OCI-LY7 (cell line): ENCODE measurements at places on chromosomes 3 and 15.

DNA sequence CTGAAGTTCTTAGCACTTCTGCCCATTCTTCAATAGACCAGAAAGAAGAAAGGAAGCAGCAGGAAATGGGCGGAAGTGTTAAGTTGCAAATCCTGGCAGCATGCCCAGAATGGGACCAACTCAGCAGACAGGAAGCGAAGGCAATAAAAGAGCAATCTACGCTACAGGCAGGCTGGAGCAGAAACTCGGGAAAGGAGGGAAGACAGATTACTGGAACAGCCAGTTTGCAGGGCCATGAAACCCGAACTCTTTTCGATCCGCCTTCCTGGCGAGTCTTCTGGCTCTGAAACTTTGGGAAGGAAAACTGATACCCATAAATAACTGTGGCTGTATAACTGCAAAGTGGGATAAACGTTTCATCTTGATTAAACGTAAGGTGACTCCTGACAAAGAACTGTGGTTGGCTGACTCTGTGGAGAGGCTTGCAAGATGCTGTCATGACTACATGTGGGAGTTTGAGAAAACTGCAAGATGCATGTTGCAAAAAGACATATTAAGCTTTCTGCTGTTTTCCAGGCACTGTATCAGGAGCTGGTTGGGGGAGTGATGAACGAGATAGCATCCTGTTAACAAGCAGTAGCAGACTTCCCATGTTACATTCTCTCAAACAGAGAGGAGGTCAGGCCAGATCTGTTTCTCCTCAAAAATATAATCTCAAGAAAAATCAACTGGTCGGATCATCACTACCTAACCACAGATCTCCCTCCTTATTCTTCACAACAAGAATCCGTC lies 67.8 kb downstream of the FMN1 start:
- DNase-seq, result peak; percentile 10

GRCh38 chr15:77335298-77335697 lies 84.6 kb downstream of the PEAK1 start:
- no peak for DNase-seq

DNA sequence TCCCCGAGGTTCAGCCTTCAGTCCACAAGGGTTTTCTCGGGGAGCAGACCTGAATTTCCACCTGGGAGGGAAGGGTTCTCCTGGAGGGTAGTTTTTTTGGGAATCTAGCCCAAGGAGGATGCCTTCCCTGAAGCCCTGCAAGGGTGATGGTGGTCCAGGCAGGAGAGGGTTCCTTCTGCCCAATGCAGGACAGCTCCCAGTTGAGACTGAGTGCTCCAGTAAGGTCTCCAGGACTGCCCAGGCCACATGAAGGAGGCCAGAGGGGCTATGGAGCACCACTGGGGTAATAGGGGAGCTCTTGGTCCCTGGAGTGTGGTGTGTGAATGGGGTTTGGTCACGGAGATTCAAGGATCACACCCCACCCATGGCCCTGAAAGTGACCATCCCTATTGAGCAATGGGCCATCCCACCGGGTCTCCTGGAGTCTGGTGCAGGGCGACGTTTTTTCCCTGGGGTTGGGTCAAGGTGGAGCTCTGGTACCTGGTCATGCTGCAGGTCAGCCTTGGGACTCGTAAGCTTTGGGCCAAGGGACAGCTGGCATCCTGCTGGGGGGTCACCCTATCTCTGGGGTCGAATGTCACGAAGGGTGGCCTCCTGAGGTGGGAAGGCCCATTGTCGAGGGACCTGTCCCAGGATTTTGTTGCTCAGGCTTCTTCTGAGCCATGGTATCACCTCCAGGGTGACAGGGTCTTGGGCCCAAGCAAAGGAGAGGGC lies 196.5 kb downstream of the UBE3A start:
- DNase-seq, result no peak

- DNase-seq, result no peak
These were observed 63.3 kb downstream of the FLNB start for GRCh38 chr3:58071480-58071971.

- no peak for DNase-seq
These were observed 280.1 kb downstream of the NEK10 start for GRCh38 chr3:27089068-27089467.

DNA sequence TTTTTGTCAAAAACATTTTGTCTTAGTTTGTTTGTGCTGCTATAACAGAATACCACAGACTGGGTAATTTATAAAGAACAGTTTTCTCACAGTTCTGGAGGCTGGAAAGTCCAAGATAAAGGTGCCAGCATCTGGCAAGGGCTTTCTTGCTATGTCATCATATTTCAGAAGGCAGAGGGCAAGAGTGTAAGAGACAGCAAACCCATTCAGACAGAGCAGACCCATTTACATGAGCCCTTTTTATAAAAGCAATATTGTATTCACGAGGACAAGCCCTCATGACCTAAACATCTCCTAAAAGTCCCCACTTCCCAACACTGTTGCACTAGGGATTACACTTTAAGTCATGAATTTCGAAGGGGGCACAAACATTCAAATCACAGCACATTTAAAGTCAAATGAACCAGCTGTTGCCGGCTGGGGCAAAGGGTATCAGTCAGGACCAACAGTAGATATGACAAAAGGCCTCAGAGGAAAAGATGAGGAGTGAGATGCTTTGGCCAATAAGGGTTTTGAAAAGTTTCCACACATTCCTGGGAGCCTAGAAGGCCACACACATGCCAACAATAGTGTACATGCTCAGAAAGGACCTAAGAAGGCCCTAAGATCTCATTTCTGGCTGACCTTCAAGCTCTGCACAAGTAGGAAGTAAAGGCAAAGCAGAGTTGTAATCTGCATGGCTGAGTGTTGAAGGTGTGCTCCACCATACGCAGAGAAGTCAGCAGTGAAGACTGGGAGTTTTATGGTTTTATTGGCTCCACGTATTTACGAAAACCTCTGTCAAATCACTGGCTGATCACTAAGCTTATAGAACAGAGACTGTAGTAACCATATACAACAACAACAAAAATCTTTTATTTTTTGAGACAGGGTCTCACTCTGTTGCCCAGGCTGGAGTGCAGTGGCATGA lies 37.9 kb downstream of the UQCC5 start:
- no peak for DNase-seq

- DNase-seq, result no peak
These were observed 59.1 kb upstream of the SPRED1 start for GRCh38 chr15:38193496-38193895.
